ENCODE measurements at places on chromosomes 7 and 10. TPM values are rescaled to one million over a fixed set of nuclear protein-coding genes. Genes with fewer than 3 reads are reported as not detected.

DNA sequence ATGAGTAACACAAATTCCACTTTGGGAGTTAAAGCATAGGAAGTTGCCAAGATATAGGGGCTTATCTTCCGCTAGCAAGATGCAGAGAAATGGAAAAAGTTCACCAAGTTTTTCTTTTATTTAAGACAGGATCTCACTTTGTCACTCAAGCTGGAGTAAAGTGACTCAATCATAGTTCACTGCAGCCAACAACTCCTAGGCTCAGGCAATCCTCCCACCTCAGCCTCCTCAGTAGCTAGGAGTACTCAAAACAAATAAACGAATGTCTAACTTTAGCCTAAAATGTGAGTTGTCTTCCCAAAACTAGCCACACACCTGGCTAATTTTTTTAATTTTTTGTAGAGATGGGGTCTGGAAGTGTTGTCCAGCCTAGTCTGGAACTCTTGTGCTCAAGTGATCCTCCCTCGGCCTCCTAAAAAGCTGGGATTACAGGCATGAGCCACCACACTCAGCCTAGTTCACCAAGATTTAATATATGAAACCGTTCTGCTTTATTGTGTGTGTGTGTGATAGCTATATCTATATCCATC lies 9.9 kb downstream of the VIM start:
- peaks cover 34% of the 10 kb centered on the region for H3K36me3 ChIP-seq
- H3K4me1 ChIP-seq, result no peaks in the 10 kb centered on the region
- no peak for DNase-seq
- H3K27me3 ChIP-seq, result no peaks in the 10 kb centered on the region
- H3K27ac ChIP-seq, result no peak overlapping the region

DNA sequence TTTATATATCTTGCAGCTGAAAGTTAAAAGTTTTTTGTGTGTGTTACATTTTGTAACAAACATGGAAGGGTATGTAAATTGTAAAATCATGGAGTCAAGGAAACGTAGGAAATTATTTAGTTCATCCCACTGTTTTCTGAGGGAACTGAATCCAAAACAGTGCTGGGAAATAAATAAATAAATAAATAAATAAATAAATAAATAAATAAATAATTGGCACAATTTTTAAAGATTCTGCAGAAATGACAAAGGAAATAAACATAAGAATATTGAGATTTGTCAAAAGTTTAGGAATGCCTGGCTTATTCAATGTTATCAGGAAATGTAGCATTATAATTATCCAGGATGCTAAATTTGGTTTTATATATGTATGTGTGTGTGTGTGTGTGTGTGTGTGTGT lies 91.4 kb upstream of the AGBL3 start:
- no peaks in the 10 kb centered on the region for H3K36me3 ChIP-seq
- H3K27ac ChIP-seq, result no peak overlapping the region
- peaks cover 42% of the 10 kb centered on the region for H3K4me1 ChIP-seq

GRCh38 chr7:101790566-101791293 lies 26.7 kb upstream of the CUX1 start:
- no peaks in the 10 kb centered on the region for H3K27me3 ChIP-seq
- H3K4me3 ChIP-seq, result no peak overlapping the region
- no peak overlapping the region for H3K27ac ChIP-seq
- H3K4me1 ChIP-seq, result no peaks in the 10 kb centered on the region
- no peaks in the 10 kb centered on the region for H3K36me3 ChIP-seq

DNA sequence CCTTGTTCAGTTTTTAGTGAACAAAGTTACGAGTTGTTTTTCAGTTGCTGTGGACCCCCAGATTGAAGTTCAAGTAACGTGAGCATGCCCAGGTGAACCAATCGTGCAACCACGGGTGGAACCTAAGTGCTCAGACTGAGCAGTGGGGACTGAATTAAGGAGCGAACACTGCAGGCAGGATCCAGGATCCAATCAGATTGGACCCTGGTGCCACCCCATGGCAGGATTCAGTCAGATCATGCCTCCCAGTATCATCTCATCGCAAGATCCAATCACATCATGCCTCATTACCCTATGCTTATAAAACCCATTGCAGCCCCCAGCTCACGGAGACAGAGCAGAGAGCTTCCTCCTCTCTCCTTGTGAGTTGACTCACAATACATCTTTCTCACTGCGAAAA lies 80.9 kb downstream of the PFKFB3 start:
- H3K36me3 ChIP-seq, result no peaks in the 10 kb centered on the region
- H3K4me1 ChIP-seq, result no peaks in the 10 kb centered on the region
- H3K4me3 ChIP-seq, result no peak overlapping the region
- no peaks in the 10 kb centered on the region for H3K27me3 ChIP-seq
- DNase-seq, result no peak

DNA sequence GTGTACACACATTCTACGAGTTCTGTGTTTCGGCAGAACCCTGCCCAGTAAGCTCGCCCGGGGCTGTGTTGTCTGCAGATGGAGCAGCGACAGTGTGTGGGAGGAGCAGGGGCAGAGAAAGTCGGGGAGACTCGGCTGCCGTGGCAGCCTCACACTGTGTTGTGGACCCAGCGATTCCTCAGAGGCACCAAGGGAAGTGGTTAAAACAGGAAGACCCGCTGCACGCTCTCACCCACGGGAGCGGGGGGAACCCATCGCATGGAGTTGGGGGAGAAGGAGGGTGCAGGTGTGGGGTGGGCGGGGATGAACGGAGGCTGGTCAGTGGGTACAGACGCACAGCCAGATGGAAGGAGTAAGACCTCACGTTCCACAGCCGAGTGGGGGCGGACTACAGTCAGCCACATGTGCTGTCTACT lies 250.2 kb downstream of the ELFN1 start:
- H3K27me3 ChIP-seq, result no peaks in the 10 kb centered on the region
- peak; percentile 29 for DNase-seq
- no peak overlapping the region for H3K4me3 ChIP-seq
- no peaks in the 10 kb centered on the region for H3K4me1 ChIP-seq

GRCh38 chr7:81140252-81140651 lies 221.4 kb upstream of the SEMA3C start:
- DNase-seq, result no peak
- H3K27ac ChIP-seq, result no peak overlapping the region
- no peaks in the 10 kb centered on the region for H3K27me3 ChIP-seq
- H3K36me3 ChIP-seq, result no peaks in the 10 kb centered on the region
- H3K4me3 ChIP-seq, result no peak overlapping the region
- no peaks in the 10 kb centered on the region for H3K4me1 ChIP-seq

- no peak for DNase-seq
- no peaks in the 10 kb centered on the region for H3K36me3 ChIP-seq
- no peaks in the 10 kb centered on the region for H3K27me3 ChIP-seq
- H3K27ac ChIP-seq, result no peak overlapping the region
- H3K4me1 ChIP-seq, result no peaks in the 10 kb centered on the region
Measured at GRCh38 chr7:80027611-80028173, 106.9 kb upstream of the GNAI1 start.

DNA sequence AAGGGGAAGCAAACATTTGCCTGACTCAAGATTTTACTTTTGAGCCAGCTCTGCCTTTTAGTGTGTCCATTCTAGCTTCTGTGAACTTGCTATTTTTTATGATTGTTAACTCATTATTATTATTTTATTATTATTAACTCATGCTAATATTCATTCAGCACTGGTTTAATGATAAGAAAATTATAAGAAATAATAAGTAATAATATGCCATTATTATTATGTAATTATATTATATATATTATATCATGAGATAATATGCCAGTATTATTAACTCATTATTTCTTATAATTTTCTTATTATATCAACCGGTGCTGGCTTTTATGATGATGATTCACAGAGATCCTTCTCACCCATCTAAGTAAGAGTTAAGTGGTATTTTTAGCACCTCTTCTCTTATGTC lies 79.3 kb upstream of the NPVF start:
- no peak for DNase-seq
- H3K27me3 ChIP-seq, result no peaks in the 10 kb centered on the region
- H3K36me3 ChIP-seq, result no peaks in the 10 kb centered on the region

DNA sequence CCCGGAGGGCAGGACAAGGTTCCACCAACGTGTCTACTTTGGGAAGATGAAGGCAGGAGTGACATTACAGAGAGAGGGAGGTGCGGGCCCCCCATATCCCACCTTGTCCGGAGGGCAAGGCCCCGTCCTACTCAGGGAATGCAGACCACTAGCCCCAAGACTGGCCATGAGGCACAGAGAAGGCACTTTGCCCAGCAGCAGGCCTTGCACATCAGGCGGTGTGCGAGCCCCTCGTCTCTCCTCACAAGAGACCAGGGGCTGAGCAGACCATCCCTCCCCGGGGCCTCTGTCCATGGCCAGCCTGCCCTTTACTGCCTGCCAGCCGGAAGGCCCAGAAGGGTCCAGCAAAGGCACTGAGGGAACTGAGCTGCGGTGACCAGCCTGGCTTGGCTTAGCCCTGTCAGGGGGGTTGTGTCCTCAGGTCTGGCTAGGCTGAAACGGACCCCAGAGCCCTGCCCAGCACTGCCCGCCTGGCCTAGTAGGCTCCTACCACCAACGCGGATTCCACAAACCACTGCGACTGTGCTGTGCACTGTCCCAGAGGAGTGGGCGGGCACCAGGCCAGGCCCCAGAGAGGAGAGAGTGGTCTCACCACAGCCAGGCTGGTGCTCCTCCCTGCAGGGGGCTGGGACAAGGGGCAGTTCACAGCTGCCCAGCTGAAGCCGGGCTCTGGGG lies 16.7 kb downstream of the CAMK2B start:
- no peaks in the 10 kb centered on the region for H3K27me3 ChIP-seq
- DNase-seq, result no peak
- no peaks in the 10 kb centered on the region for H3K36me3 ChIP-seq
- H3K4me3 ChIP-seq, result no peak overlapping the region
- H3K27ac ChIP-seq, result no peak overlapping the region
- no peaks in the 10 kb centered on the region for H3K4me1 ChIP-seq

GRCh38 chr7:110766864-110767263 lies 324.1 kb upstream of the LRRN3 start:
- H3K4me1 ChIP-seq, result no peaks in the 10 kb centered on the region
- H3K36me3 ChIP-seq, result no peaks in the 10 kb centered on the region

DNA sequence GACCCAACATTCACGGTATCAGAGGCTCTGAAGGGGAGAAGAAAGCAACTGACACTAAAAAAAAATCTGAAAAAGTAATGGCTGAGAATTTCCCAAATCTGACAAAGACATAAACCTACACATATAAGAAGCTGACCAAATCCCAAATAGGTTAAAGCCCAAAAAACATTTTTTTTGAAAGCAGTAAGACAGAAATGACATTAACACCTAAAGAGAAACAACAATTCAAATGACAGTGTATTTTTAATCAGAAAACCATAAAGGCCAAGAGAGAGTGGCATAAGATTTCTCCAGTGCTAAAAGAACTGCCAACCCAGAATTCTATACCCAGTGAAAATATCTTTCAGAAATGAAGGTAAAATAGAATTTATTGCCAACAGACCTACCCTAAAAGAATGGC lies 35.5 kb downstream of the RUFY2 start:
- H3K36me3 ChIP-seq, result peaks cover 4% of the 10 kb centered on the region
- DNase-seq, result no peak
- no peaks in the 10 kb centered on the region for H3K27me3 ChIP-seq
- no peak overlapping the region for H3K4me3 ChIP-seq

GRCh38 chr7:1112109-1112508 lies 24.2 kb downstream of the GPER1 start:
- H3K27ac ChIP-seq, result no peak overlapping the region
- no peak overlapping the region for H3K4me3 ChIP-seq
- no peaks in the 10 kb centered on the region for H3K36me3 ChIP-seq
- no peaks in the 10 kb centered on the region for H3K4me1 ChIP-seq
- peak; percentile 44 for DNase-seq

DNA sequence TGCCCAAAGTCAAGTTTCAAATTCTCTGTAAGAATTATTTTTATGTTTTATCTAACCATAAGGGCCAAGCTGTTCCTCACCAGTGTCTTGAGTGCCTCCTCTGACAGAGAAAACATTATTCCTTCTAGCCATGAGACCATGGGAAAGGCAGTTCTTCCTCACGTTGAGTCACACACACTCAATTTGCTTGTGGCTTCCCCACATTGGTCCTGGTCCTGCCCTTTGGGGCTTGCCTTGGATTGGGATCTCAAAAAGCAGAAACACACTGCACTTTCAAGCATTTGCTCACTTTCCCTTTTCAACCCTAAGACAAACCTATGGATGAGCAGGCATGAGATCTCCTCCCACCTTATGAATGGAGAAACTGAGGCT lies 248.3 kb upstream of the IGFBP3 start:
- no peaks in the 10 kb centered on the region for H3K27me3 ChIP-seq
- no peak for DNase-seq
- no peaks in the 10 kb centered on the region for H3K4me1 ChIP-seq

DNA sequence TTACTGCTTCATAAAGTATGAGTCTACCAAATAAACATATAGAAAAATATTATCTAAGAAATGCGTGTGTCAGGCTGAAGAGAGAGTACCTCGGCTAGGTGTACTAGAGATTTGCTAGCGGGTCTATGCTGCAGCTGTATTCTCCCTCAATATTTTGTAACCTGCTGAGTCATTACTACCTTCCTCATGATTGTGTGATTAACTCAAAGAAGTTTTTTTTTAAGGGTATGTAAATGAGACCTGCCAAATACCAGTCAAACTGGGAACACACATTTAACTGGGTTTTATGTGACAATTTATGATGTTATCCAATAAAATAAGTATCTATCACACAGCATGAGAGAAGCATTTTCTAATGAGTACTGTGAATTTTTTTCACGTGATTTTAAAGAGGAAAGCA lies 180.4 kb downstream of the RNF133 start:
- H3K36me3 ChIP-seq, result no peaks in the 10 kb centered on the region
- DNase-seq, result no peak

GRCh38 chr7:83866582-83866981 lies 217.6 kb upstream of the SEMA3E start:
- no peak overlapping the region for H3K27ac ChIP-seq
- no peaks in the 10 kb centered on the region for H3K27me3 ChIP-seq
- no peaks in the 10 kb centered on the region for H3K36me3 ChIP-seq
- H3K4me3 ChIP-seq, result no peak overlapping the region

GRCh38 chr10:129768437-129769355 lies 195.4 kb downstream of the EBF3 start:
- no peaks in the 10 kb centered on the region for H3K27me3 ChIP-seq
- H3K27ac ChIP-seq, result no peak overlapping the region
- no peaks in the 10 kb centered on the region for H3K4me1 ChIP-seq
- DNase-seq, result no peak

DNA sequence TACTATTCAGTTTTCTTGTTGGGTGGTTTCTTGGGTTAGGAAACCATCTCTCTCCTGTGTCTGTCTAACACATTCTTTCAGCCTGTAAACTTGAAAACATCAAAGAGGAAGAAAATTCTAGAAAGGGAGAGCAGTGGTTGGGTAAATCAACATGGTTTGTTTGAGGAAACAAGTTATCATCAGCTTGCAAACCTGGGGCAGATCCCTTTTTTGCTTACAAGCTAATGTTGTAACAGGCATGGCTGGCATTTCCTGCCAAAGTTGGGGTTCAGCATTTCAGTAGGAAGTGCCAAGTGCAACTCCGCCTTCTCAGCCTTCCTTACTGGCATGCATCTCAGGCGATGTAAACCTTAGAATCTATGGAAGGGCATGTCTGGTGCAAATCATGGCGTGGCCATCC lies 112.6 kb downstream of the EEPD1 start:
- H3K27me3 ChIP-seq, result no peaks in the 10 kb centered on the region
- H3K4me1 ChIP-seq, result no peaks in the 10 kb centered on the region
- DNase-seq, result no peak

GRCh38 chr7:131673576-131673975 lies 117.1 kb upstream of the PODXL start:
- H3K36me3 ChIP-seq, result no peaks in the 10 kb centered on the region
- H3K27me3 ChIP-seq, result no peaks in the 10 kb centered on the region
- H3K4me1 ChIP-seq, result no peaks in the 10 kb centered on the region
- no peak overlapping the region for H3K4me3 ChIP-seq
- no peak for DNase-seq
- H3K27ac ChIP-seq, result no peak overlapping the region

The DGKI gene
- 0.06 TPM for total RNA-seq

The EMX2 gene
- not detected for total RNA-seq

The OIT3 gene
- 69.3 TPM for total RNA-seq
